ENCODE measurements at places on chromosomes 11 and 22.

DNA sequence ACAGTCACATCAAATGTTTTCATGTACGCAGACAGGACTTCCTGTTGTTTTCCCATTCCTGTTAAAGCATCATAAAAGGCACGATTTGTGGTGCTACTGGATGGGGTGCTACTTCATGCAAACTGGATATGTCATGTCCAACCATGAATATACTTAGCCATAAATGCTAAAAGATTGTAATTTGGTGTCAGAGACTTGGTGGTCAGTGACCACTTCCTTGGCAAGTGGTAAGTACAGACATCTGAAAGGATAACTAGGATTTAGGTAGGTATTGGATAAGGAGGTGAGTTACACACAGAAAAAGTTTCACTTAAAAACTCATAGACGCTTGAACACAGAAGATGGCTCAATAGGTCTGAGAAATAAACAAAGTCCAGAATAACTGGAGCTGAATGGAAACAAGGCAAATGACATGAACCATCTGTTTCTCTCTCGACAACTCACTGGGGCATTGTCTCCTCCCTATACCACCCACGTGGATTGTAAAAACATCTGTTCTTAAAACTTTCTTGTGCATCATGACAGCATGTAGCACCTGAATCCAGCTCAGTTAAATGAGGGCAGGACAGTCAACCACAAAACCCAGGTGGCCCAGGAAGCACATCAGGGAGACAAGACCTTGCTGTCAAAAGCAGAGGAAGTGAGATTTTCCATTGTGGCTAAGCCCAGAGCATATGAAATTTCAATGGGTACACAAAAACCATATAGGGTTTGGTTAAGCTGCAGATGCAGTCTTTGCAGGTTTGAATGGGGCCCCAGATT, 22.1 kb upstream of the IGLL5 start:
- H3K27me3 ChIP-seq = peaks cover 54% of the 10 kb centered on the region
- H3K4me3 ChIP-seq = no peak overlapping the region
- H3K27ac ChIP-seq = no peak overlapping the region
- H3K4me1 ChIP-seq = no peaks in the 10 kb centered on the region
- no peak for DNase-seq

- DNase-seq = no peak
- H3K4me1 ChIP-seq = no peaks in the 10 kb centered on the region
- no peak overlapping the region for H3K27ac ChIP-seq
- peaks cover 11% of the 10 kb centered on the region for H3K27me3 ChIP-seq
These were observed 92.3 kb upstream of the C11orf87 start for GRCh38 chr11:109329716-109330115.

DNA sequence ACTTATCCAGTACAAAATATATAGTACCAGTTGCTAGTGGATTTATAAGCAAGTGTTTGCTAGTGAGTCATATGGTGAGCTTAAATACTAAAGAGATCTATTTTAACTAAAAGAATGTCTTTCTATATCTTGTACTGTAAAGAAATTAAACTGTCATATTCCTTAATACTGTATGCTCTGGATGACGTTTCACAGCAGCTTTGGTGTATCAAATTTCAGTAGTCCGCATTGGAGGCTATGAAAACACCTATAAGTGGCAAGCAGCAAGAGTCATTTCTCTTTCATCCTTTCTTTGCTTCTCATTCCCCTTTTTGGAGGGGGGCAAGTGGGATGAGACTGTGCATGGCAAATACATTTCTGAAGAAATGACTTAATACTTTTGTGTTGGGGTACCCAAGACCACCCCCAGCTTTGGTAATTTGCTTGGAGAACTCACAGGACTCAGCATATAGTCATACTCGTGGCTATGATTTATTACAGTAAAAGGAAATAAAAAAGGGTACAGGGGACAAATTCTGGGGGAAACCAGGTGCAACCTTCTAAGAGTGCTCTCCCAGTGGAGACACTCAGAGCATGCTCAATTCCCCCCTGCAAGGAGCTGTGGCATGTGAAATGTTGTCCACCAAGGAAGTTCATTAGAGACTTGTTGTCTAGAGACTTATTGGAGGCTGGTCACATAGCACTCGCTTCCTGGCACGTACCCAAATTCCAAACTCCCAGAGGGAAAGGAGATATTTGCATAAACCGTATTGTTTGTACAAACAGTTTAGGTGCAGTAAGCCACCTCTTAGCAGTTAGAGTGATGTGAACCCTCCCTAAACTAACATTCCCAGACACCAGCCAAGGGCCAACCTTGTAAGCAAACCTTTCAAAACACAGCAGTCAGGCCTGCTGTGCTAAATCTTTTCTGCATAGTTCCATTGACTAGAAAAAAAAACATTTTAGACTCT, 210.8 kb downstream of the PGR start:
- H3K27ac ChIP-seq = no peak overlapping the region
- peaks cover 8% of the 10 kb centered on the region for H3K36me3 ChIP-seq
- no peak overlapping the region for H3K4me3 ChIP-seq

DNA sequence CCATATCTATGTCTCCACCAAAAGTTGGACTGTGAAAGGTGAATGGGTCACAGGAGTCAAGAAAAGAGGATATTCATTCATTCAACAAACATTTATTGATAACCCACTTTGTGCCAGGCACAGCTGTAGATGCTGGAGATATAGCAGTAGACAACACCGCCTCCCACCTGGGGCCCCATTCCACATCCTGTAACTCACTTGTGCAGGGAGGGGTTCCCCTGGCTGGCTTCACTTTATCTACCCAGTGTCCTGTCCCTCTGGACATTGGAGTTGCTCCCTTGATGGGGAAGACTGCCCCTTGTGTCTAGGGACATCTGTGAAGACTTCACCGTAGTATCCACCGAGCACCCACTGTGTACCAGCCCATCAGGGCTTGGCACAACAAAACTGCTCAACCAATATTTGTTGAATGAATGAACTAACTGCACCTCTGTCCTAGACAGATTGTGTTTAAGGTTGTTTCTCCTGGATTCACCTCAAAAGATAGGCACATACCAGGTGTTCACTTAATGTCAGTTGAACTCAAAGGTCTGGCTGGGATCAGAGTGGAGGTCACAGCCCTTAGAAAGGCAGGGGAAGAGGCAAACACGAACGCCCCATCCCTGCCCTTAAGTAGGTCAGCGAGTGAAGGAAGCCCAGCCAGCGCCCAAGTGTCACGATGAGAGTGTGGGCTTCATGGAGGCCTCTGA, 1.4 kb upstream of the OVOL1 start:
- no peak for DNase-seq
- peaks cover 39% of the 10 kb centered on the region for H3K27me3 ChIP-seq
- peaks cover 5% of the 10 kb centered on the region for H3K4me1 ChIP-seq
- no peaks in the 10 kb centered on the region for H3K36me3 ChIP-seq
- H3K27ac ChIP-seq = no peak overlapping the region

DNA sequence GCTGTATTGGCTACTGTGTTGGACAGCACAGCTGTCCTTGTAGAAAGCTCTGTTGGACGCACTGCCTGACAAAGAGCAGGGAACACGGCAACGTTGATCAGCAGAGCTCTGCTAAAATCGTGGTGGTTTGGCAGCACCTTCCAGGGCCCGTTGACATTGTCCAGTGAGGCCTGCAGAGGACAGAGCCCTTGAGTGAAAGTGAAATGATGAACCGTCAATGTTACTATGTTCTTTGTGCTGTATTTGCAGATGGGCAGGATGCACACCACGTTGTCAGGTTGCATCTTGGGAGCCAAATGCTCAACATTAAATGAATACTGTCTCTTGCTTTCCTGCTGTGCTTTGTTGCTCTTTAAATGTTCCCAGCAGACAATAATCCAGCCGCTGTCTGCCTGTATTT, 69.7 kb downstream of the NELL1 start:
- no peaks in the 10 kb centered on the region for H3K4me1 ChIP-seq
- no peak for DNase-seq
- no peak overlapping the region for H3K27ac ChIP-seq
- H3K36me3 ChIP-seq = no peaks in the 10 kb centered on the region
- no peaks in the 10 kb centered on the region for H3K27me3 ChIP-seq
- H3K4me3 ChIP-seq = no peak overlapping the region

- DNase-seq = no peak
- no peaks in the 10 kb centered on the region for H3K4me1 ChIP-seq
- H3K4me3 ChIP-seq = no peak overlapping the region
- H3K27me3 ChIP-seq = no peaks in the 10 kb centered on the region
These were observed 57.3 kb downstream of the OTOG start for GRCh38 chr11:17604201-17604914.

GRCh38 chr11:45754261-45754709, 50.7 kb upstream of the SLC35C1 start:
- H3K27me3 ChIP-seq = peaks cover 36% of the 10 kb centered on the region
- H3K4me3 ChIP-seq = no peak overlapping the region
- no peak overlapping the region for H3K27ac ChIP-seq
- H3K4me1 ChIP-seq = no peaks in the 10 kb centered on the region
- no peak for DNase-seq

Measured in osteocyte (in vitro differentiated cells).